Cortex of kidney (tissue), 1 donor: ENCODE measurements at places on chromosomes 3 and 15.

GRCh38 chr3:177883957-177884356 lies 652.3 kb upstream of the KCNMB2 start:
- DNase-seq = no peak

GRCh38 chr3:194974468-194975135 lies 288.9 kb downstream of the FAM43A start:
- no peak for DNase-seq

- DNase-seq = no peak
These were observed 202.1 kb upstream of the ZBTB20 start for GRCh38 chr3:115348951-115349745.

DNA sequence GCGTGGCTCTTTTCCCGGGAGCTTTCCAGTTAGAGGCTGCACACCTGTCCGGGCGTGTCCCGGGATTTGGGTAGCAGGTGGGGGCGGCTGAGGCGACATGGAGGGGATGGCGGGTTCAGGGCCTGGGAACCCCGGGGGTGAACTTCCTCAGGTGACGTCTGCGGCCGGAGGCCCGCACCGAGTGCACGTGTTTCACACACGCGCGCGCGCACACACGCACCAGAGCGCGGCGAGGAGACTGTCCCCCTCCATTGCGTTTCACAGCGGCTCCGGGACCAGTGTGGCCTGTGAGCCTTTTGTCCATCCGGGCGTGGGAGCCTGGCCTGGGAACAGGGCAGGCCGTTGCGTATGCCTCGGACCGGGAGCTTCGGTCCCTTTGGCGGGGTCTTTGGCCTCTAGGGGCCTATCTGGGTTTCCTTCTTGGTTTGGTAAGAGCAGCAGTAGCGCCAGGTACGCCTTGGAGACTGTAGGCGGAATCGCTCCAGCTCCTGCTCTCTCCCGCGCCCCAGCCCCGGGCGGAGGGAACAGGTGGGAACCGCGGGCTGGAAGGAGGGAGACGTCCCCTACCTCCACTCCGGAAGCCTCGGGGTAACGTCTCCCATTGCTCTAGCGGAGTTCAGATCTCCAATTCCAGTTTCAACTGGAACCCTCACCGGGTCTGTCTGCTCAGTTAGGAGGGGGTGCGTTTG lies 220.0 kb downstream of the MEIS2 start:
- no peak for DNase-seq

DNA sequence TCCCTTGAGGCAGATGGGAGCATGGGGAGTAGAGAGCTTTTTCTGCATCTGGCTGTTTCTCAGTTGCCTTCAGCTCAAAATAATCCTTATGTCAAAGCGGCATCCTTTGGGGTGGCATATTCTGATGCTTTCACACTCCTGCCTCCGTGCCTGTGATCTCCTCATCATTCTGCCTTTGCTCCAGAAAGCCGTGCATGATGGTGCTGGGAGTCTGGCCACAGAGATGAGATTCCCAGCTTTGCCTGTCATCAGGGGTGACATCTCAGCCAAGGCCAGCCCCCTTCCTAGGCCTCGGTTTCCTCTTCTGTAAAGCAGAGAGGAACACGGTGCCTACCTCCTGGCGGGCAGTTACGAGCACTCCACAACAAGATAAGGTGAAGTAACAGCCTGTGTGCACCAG lies 96.3 kb upstream of the ALDH1A3 start:
- DNase-seq = no peak

DNA sequence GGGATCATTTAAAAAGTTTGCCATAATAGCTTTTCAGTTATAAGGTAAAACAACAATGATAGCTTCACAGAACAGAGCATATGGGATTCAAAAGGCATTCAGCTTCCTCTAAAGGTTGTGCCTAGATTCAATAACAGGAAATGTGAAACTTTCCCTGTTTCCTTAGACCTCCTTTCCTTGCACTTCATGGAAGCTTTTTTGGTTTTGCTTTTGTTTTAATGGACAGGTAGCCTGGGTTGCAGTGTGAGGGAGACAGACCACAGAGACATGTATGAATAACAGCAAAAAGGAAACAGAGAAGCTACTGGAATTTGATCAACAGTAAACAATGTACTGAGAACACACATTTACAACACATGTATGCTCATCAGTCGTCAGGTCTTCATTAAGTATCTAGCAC lies 2.3 kb upstream of the TNFAIP8L3 start:
- DNase-seq = no peak

GRCh38 chr15:97745481-97746071 lies 214.9 kb upstream of the ARRDC4 start:
- DNase-seq = no peak

GRCh38 chr3:27528791-27529190 lies 44.6 kb upstream of the SLC4A7 start:
- no peak for DNase-seq

DNA sequence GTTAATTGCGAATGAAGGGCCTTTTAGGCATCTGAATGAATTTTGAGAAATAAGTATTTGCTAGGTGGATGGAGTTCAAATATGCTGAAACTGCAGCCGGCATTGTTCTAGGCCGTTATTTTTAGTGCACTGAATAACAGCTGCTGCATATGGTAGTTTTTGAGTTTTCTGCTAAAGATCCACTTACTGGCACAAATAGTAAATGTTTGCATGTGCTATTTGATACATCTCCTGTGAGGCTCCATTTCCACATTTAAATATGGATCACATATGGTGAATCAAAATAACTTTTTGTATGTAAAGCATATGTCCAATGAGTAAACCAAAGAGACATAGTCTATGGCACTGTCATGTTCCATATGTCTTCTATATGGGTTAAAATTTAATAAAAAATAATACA lies 56.7 kb upstream of the CNTN4 start:
- DNase-seq = no peak

DNA sequence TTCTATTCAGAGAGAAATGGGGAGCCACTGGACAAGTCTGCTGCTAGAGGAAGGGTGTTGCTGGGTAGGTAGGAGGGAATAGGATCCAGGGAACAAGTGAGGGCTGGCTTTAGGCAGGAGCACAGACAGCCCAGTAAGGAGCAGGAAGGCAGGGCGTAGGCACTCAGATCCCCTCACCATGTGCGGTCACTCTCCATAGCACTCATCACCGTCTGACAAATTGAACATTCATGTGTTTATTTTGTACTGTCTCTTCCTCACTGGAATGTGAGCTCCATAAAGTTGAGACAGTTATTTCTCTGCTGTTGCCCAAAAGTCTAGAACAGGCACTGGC lies 24.2 kb upstream of the LRRC34 start:
- DNase-seq = no peak

DNA sequence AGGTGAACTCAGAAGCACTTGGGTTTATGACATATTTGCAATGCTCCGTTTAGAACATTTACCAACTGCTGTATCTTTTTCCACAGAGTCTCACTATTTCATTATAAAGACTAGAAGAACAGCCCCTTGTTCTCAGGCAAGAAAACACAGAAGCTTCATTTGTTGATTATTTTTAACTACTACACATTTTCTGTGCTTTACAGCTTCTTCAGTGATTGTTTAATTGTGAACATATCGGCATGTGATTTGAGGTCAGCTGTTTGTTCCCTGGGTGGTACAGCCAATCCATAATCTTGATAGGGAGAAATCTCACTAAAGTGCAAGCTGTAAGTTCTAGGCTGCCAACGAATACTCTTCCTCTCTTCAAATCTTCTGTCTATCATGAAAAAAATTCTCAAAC lies 31.0 kb upstream of the DLG1 start:
- DNase-seq = no peak
